Activated naive CD4-positive, alpha-beta T cell treated with anti-CD3 and anti-CD28 coated beads for 36 hours (primary cell): ENCODE measurements at places on chromosomes 2 and 18.

DNA sequence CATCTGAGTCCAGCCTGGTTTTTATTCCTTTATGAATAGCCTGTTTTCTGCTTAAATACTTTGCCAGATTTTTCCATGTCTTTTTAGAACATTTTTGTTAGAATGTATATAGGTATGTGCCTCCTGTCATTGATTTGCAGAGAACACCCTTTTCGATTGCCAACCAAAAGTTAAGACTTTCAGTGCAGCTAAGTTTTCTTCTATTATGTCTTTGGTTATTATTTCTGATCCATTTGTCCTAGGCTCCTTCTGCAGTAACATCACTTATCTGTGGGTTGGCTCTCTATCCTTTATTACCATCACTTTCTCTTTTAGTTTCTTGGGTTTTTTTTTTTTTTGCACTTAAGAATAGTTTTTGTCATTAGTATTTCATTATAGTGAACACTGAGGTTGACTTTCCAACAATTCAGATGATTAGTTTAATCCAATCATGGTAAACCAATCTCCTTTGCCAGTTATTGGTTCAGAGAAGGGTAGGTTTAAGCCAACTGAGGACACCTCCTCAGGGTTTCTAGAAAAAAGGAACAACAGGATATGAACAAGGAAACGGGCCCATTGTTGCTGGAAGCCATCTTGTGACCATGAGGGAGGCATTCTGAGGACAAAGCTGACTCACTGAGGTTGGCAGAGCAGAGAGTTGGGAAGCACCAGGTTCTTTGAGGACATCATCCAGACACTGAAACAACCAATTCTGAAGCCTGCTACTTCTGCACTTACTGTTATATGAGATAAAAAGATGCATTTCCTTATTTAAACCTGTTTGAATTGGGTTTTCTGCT is 37.9 kb upstream of the GBX2 start:
- no peak overlapping the region for H3K27ac ChIP-seq
- H3K27me3 ChIP-seq, result peaks cover 9% of the 10 kb centered on the region
- no peaks in the 10 kb centered on the region for H3K36me3 ChIP-seq
- H3K4me1 ChIP-seq, result no peaks in the 10 kb centered on the region
- DNase-seq, result no peak

DNA sequence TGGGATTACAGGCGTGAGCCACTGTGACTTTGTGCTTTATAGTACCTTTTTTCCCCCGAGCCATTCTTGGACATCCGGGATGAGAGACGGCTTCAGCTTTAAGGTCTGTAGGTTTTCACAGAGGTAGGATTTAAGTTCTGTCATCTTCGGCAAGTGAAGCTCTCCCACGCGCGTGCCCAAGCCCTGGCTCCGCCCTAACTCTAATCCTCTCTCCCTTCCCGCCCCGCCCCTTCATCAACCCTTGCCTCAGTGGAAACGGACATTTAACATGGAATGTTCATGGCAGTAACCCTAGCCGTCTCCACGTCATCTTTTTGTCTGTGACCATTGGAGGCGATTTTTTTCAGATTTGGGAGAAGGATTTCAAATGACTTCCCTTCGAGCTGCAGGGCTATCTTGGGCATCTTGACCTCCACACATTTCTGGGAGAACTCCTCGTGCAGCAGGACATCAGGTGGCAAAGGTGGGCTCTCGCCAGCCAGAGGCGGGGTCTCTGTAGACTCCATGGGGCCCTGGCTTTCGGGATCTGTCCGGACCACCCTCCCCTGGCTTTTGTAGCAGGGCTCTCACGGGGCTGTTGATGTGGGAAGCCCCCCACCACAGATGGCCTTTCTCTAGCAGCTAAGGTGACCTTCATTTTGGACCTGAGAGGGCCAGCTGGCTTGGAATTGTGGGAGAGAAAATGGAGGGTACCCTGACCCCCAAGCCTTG is 6.8 kb downstream of the COLEC11 start:
- no peaks in the 10 kb centered on the region for H3K27me3 ChIP-seq
- no peak for DNase-seq
- H3K27ac ChIP-seq, result no peak overlapping the region
- H3K36me3 ChIP-seq, result no peaks in the 10 kb centered on the region

DNA sequence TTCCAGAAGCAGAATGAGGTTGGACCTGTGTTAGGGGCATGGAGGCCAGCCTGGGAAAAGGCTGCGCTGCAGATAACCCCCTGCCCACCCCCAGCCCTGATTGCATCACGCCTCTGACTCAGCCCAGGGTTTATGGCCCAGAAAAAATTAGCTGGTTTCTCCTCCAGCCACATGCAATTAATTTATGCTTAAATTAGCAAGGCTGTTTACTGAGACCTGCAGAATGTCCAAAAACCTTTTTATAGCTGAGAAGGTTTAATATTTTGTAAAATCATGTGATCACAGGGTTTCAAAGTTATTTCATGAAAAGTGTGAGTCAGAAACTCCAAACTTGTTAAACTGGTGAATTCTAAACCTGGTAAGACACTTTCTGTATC is 123.1 kb upstream of the HDAC4 start:
- no peak overlapping the region for H3K4me3 ChIP-seq
- H3K27me3 ChIP-seq, result no peaks in the 10 kb centered on the region
- no peak overlapping the region for H3K27ac ChIP-seq
- no peaks in the 10 kb centered on the region for H3K36me3 ChIP-seq
- no peak for DNase-seq
- H3K4me1 ChIP-seq, result no peaks in the 10 kb centered on the region

- DNase-seq, result no peak
- H3K36me3 ChIP-seq, result peaks cover 13% of the 10 kb centered on the region
- no peaks in the 10 kb centered on the region for H3K27me3 ChIP-seq
- no peaks in the 10 kb centered on the region for H3K4me1 ChIP-seq
- no peak overlapping the region for H3K27ac ChIP-seq
- H3K4me3 ChIP-seq, result no peak overlapping the region
Observed at GRCh38 chr2:63192169-63192888, 141.7 kb downstream of the OTX1 start.

GRCh38 chr18:8413751-8414150 is 195.5 kb upstream of the RAB12 start:
- no peak overlapping the region for H3K4me3 ChIP-seq
- peaks cover 3% of the 10 kb centered on the region for H3K27me3 ChIP-seq
- DNase-seq, result no peak
- no peaks in the 10 kb centered on the region for H3K4me1 ChIP-seq
- no peaks in the 10 kb centered on the region for H3K36me3 ChIP-seq

- H3K4me3 ChIP-seq, result no peak overlapping the region
- peaks cover 2% of the 10 kb centered on the region for H3K36me3 ChIP-seq
- DNase-seq, result no peak
- H3K4me1 ChIP-seq, result peaks cover 6% of the 10 kb centered on the region
- H3K27me3 ChIP-seq, result no peaks in the 10 kb centered on the region
Observed at GRCh38 chr2:186459009-186459408, 27.1 kb upstream of the ZC3H15 start.

DNA sequence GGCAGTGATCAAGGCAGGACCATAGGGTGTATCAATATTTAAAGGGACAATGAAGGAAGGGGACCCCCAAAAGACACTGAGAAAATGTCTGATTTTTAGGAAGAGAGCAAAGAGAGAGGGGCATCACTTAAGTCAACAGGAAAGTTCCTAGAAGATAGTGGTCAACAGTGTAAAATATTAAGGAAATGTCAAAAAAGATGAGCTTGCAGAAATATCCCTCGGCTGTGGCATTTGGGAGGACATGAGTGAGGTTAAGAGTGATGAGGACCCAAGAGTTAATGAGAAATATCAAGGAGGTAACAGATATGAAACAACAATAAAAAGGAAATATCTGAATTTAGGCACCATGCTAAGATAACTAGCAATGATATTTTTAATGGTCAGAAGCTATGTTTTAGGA is 339.6 kb downstream of the TGIF1 start:
- no peaks in the 10 kb centered on the region for H3K4me1 ChIP-seq
- no peak for DNase-seq
- H3K4me3 ChIP-seq, result no peak overlapping the region

DNA sequence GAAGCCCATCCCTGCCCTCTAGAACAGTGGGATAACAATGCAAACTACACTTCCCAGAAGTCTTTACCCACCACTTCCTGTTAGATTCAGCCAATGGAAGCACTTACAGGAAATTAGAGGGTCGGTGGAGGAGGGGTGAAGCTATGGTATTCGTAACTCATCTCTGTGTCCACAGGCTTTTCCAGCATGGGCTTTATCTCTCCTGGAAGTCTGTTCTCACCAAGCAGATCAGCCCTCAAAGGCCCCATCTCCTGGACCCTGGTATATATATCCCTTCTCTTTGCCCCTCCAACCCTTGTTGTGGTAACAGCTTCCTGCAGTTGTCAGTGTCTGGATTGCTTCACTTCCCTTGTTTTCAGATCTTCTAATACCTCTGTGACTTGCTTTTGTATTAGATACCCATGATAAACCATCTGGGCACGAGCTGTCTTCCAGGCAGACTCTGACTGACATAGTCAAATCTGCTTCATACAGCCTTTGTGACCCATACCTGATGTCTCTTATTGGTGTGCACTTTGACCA is 475.0 kb upstream of the POU3F3 start:
- peak; percentile 30 for DNase-seq
- H3K36me3 ChIP-seq, result no peaks in the 10 kb centered on the region
- H3K4me1 ChIP-seq, result peaks cover 6% of the 10 kb centered on the region
- peak overlapping the region; percentile 76 for H3K4me3 ChIP-seq
- peak overlapping the region; percentile 81 for H3K27ac ChIP-seq
- H3K27me3 ChIP-seq, result no peaks in the 10 kb centered on the region

DNA sequence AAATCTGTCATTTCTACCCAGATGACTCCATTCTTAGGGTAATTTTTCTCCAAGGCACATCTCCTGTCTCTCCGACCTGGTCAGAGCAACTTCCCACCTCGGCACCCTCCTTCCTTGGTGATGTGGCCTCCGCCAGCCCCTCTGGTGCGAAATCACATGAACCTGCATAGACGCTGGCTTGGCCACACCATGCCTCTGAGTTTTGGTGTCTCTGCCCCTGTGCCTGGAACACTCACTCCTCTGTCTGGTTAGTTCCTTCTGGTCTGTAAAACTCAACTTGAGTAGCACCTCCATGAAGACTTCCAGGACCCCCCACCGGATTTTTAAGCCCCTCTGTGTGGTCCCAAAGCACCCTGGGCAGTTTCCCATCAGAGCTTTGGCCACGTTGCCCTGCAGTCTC is 83.2 kb upstream of the OTOS start:
- no peaks in the 10 kb centered on the region for H3K4me1 ChIP-seq
- DNase-seq, result no peak
- no peak overlapping the region for H3K4me3 ChIP-seq
- peaks cover 1% of the 10 kb centered on the region for H3K36me3 ChIP-seq
- no peak overlapping the region for H3K27ac ChIP-seq

DNA sequence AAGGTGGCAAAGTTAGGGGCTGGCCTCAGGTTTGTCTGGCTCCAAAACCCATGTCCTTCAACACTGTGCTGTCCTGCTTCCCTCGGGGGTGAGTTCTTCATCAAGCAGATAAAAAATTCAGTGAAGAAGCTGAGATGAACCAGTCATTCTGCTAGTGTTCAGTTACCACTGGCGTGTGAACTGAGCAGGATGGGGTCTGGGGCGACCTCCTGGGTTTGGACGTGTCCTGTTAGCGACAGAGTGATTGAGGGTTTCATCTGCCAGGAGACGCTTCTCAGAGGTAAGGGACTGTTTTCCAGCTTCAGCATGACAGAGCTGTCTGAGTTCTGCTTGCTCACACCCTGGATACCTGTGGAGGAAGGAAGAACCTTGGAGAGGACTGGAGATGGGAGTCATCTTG is 14.6 kb downstream of the CEP68 start:
- H3K27ac ChIP-seq, result peak overlapping the region; percentile 91
- H3K4me1 ChIP-seq, result peaks cover 26% of the 10 kb centered on the region
- H3K36me3 ChIP-seq, result peaks cover 5% of the 10 kb centered on the region
- no peak overlapping the region for H3K4me3 ChIP-seq
- H3K27me3 ChIP-seq, result no peaks in the 10 kb centered on the region

GRCh38 chr2:141329964-141330363 is 800.9 kb downstream of the LRP1B start:
- no peak overlapping the region for H3K27ac ChIP-seq
- no peaks in the 10 kb centered on the region for H3K36me3 ChIP-seq
- no peaks in the 10 kb centered on the region for H3K27me3 ChIP-seq
- no peak overlapping the region for H3K4me3 ChIP-seq

DNA sequence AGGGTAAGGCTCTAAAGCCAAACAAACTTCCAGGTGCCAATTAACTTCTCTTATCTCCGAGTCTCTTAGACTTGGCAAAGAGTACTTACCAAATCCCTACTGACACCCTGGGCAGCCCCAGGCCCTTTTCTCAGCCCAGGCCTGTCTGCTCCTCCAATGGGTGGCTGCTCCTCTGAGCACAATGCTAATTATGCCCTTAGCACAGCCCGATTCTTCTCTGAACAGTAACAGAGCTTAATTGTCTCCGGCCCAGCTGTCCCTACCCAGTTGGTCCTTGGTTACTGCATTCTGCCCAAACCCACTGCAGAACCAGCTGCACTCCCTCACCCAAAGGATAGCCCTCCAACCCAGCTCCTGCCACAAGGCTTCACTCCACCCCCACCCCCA is 110.3 kb downstream of the SMAD7 start:
- H3K27me3 ChIP-seq, result no peaks in the 10 kb centered on the region
- no peak overlapping the region for H3K4me3 ChIP-seq
- H3K4me1 ChIP-seq, result peaks cover 56% of the 10 kb centered on the region
- no peaks in the 10 kb centered on the region for H3K36me3 ChIP-seq
- no peak overlapping the region for H3K27ac ChIP-seq

DNA sequence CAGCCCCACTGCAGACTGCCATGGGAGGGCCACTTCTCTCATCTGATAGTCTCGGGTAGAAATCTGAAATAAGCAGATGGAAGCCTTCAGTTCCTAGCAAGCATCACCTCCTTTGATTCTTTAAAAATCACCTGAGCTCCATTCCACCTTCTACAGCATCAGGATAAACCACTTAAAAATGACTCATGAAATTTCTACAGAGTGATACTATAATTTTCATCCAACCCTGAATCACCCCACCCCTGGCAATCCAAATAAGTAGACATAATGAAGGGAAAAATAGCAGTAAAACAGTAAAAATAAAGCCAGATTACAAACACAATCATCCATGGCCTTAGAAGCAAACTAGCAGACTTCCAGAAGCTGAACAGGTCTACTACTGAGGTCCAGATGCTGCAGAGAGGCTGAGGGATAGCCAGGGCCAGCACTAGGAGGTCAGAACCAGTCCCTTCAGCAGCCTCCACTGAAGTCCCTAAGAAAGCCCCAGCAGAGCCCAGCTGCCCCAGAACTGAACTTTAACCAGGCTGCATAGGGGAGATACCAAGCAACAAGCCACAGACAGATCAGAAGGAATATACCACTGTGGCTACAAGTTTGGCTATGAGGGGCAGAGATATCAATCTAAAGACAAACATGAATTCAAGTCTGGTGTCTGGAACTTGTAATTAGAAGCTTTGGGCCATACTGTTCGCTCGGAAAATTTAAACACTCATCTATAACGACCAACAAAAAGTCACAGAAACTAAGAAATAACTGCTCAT is 54.7 kb upstream of the RNU4ATAC start:
- no peak overlapping the region for H3K4me3 ChIP-seq
- H3K4me1 ChIP-seq, result peaks cover 15% of the 10 kb centered on the region
- peak overlapping the region; percentile 4 for H3K27ac ChIP-seq
- DNase-seq, result no peak

GRCh38 chr2:88201811-88202169 is 31.6 kb downstream of the THNSL2 start:
- H3K27me3 ChIP-seq, result peaks cover 42% of the 10 kb centered on the region
- peaks cover 14% of the 10 kb centered on the region for H3K4me1 ChIP-seq
